ENCODE measurements at places on chromosomes 2 and 18.

- DNase-seq = no peak
These were observed 22.4 kb upstream of the SSB start for GRCh38 chr2:169776252-169776761.

DNA sequence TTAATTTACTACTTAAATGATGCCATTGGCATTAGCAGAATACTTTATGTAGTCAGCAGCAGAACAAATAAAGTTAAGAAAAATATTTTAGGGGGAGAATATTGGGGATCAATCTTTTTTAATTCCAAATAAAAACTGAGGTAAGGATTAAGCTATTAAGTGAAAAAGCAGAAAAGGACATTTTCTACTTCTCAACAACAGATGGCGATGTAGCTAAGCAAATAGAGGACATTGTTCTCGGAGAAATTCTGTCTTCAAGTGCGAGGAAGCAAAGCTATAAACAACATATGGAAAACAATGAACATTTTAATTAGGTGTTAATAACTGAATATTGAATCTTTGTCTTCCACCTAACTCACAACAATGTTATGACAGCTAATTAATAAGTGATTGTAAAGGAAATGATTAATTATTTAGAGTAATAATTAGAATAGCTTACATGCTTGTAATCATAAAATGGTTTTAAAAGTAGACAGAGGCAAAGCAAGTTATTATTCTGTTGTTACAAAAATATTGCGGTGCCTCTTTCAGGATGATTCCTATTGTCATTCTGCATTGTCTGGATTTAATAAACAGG, 32.9 kb upstream of the CCDC93 start:
- DNase-seq = no peak

DNA sequence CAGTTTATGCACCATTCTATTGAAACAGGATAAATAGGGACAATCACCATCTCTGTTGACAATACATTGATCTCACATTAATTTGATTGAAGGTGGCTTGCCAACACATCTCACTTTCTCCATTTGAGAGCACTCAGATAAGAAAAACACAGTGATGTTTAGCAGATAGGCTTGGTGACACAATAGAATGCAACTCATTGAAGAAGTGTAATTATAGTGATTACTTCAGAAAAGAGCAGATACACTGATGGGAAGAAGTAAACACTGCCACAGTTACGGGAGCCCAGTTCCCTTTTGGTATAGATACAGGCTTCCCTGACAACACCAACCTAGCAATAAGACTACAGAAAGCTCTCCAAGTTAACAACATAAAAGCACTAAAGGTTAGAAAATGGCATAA, 89.1 kb downstream of the FIGN start:
- no peak for DNase-seq

- DNase-seq = no peak
These were observed 464.6 kb downstream of the MTX2 start for GRCh38 chr2:176733698-176734430.

DNA sequence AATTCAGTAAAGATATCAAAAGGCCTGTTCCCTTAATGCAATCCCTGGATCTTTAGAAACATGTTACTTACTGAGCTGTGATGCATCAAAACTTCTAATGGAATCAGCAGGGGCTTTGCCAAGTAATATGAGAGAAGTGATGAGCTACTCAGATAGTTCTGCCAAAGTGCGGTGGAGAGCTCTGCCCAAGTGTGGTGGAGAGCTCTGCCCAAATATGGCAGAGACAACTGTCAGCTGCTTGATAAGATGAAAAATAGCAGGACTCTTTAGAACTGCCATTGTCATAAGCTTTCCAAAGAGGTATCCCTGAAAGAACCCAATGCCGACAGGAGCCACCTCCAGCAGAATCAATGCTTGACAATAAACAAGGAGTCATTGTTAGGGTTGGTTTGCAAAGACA, 167.9 kb upstream of the SLC39A10 start:
- DNase-seq = no peak

DNA sequence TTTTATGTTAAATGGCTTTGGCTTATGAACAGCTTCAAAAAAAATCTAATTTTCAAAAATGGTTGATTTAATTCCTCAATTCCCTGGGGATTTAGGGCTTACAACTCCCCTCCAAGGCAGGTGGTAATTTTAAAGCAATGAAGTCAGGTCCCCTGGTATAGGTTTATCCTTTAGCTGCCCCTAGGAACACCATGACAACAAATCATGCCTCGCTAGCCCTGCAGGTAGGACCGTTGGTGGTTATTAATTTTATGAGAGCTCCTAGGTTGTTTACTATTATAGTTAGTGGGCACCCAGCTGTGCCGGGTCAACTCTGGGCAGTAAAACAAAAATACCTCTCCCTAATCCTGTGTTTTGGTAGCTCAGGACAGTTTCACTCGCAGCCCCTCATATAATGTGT, 26.2 kb upstream of the MBOAT2 start:
- no peak for DNase-seq

DNA sequence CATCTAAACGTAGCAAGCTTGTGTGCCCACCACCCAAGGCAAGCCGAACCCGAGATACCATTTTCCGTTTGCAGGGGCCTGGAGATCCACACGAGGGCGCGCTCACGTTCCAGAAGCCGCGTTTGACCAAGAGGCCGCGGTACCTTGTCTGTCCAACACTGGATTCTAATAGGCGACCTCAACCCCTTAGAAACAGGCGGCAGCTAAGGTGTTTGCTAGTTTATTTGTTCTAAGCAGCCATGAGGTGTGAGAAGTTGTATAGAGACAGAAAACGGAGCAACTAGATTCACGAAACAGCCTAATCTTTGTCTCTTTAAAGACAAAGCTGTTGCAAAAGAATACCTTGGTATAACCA, 4.2 kb downstream of the HOXD11 start:
- no peak for DNase-seq

DNA sequence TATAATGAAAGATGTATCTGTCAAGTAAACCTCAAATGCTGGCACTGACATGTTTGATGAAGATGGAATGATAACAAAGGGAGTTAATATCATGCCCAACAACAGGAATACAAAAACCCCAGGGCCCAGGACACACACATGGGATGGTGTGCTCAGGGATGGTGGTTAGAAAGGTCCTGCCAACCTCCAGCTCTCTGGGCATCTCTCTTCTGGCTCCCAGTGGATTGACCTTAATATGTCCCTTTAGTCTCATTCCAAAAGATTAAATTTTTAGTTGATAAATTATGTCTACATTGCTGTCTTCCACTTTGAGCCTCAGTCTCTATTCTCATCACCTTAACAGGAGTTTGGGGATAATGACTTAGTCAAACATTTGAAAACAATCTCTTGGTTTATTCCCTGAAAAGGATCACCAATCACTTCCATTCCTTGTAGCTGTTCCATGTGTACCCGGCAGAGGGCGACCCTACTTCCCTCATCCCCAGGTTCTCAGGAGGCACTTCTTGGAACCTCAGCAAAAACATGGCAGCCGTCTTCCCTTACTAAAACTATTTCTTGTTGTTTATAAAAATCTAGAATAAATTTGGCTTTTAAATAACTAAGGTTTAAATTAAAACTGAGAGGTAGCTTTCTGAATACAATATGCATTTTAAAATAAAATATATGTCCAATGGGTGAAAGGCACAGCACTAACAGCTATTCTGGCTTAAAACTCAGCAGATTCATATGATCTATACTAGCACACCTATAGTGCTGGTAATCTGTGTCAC, 29.6 kb downstream of the MCEE start:
- DNase-seq = no peak

DNA sequence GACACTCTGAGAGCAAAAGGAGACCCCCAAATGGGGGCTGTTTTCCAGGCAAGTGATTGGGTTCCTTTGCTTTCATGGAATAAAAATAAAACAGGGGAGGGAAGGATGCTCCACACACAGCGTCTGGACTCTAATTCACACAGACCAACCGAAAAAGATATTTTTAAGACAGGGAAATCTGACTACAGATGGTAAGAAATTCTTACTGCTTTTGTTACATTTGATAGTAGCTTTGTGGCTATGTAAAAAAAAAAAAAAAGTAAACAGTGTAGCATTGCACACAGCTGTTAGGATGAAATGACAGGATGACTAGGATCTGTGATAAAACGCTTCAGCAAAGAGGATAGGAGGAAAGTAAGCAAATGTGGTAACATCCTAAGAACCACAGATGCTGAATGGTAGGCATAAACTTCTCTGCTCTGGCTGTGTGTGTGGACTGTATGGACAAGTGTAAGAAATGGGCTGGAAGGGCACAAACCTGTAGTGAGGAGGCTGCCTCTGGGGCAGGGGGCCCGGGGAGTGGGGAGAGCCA, 207.6 kb downstream of the ANAPC1 start:
- DNase-seq = no peak

- DNase-seq = no peak
These were observed 635.5 kb upstream of the NETO1 start for GRCh38 chr18:73503326-73503725.

DNA sequence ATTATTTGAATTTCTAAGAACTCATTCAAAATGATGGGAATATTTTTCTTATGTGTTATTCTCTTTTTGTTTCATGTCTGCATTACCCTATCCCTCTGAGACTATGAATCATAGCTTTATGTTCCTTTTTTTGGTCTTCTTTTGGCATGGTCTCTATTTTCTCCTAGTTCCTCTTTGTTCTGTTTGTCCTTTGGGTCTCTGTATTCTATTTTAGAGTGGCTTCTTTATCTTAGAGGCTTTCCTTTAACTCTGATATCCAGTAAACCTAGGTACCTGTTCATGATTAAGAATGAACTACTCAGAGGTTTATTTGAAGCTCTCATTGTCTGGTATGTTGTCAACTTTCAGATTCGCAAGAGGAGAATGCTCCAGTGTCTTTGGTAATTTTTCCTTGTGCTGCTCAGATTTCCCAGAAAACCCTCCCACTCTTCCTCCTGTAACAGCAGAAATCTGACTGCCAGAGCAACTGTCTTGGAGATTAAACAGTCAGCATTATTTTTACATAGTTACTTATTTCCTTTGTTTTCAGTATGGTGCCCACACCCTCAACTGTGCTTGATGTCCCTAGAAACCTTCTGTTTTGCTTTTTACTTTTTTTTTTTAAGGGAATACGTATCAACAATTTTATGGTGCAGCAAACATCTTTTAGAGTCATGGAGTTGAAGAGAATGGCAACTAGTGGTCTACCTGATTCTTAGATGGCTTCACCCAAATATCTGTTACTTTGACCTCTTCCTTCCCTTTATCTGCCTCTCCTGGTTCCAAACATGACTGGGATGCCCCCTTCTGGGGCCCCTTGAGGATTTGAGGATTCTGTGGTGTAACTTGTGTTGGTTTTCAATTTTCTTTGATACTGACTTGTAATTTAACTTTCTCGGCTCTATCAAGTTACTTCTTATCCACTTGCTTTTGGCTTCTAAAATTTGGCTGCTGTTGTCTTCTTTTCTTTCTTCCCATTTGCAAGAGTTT, 92.0 kb downstream of the DPP10 start:
- DNase-seq = no peak

GRCh38 chr18:46696268-46696667, 39.2 kb upstream of the LOXHD1 start:
- no peak for DNase-seq

DNA sequence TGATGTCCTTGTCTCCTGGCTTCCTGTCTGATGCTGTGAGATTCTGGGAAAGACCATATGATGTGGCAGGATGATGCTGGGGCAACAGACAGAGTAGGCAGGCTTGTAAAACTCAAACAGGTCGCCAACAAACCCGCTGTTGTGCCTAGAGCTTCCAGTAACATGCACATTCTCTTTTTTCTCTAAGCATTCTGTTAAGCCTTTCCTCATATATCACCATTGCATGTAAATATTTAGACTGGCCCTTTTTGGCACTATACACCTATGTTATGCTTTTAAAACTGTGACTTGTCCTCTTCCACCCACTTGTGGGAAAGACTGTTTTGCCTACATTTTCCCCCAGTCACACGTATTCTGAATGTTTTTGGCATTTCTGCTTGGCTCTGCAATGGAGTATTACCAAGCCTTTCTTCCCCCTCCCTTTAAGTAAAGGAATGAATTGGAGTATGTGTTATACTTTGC, 250.4 kb upstream of the TANK start:
- DNase-seq = no peak

- DNase-seq = no peak
These were observed 207.9 kb upstream of the SALL3 start for GRCh38 chr18:78771496-78772359.

DNA sequence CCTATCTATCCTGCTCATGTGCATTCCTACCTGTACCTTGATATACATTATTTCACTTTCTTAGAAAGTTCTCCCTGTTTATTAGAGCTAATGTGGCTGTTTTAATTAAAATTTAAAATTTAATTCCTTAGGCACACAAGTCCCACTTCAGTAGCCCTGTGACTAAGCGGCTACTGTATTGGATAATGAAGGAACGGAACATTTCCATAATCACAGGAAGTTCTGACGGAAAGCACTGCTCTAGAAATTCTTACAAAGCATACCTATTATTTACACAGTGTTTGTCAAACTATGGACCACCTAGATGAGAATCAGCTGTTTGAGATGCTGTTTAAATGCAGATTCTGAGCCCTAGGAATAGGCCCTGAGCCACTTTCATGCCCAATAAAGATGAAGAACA, 13.2 kb downstream of the GREB1L start:
- DNase-seq = no peak

DNA sequence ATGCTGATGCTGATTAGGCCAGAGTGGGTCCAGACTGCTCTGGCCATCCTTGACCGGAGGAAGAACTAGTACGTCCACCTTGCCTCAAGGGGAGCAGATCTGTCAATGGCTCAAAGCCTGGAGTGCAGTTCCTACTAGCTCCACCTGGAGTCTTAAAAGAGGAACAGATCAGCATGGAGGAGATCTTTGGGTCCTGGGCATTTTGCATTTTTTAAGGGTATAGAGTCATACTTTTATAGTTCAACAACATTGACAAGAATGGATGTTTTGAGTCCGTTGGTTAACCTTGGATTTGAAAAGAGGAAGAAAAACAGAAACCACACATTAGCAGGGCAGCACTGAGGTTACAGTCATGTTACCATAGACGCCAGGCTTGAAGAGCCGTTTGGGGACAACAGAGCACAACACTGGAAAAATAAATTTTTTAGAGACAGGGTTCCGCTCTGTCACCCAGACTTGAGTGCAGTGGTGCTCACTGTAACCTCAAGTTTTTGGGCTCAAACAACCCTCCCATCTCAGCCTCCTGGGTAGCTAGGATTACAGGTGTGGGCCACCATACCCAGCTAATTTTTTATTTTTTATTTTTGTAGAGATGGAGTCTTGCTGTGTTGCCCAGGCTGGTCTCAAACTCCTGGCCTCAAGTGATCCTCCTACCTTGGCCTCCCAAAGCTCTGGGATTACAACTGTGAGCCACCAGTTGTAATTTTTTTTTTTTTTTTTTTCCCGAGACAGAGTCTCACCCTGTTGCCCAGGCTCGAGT, 78.5 kb downstream of the PRKCE start:
- DNase-seq = no peak

DNA sequence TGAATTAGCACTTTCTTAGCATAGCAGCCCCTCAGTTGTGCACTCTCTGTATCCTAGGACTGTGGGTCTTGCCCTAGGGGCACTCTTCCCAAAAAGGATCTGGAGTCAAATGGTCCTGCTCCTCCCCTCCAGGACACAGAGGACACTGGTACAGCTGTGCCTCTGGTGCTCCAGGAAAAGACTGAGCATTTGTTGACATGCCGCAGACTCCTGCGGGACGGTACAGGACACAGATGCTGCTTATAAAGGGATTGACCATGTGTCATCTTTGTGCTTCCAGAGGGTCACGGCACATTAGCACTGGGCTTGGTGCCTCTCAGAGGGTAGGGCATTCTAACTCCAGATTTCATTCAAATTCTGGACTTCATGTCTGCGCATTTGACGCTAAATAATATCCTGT, 110.5 kb downstream of the KLF7 start:
- no peak for DNase-seq

- no peak for DNase-seq
These were observed 64.8 kb upstream of the EML6 start for GRCh38 chr2:54658564-54659071.
